Mucosa of gallbladder (tissue), 1 donor: ENCODE measurements at places on chromosomes 1 and 21. TPM values are rescaled to one million over a fixed set of nuclear protein-coding genes. Genes with fewer than 3 reads are reported as not detected.

RPE65 gene
- not detected for total RNA-seq

MXRA8 gene
- 73.1 TPM for total RNA-seq

HTR1D gene
- 7.0 TPM for total RNA-seq

COL9A2 gene
- total RNA-seq, result 8.3 TPM

GBP6 gene
- not detected for total RNA-seq

VASH2 gene
- total RNA-seq, result 0.92 TPM

PLA2G2C gene
- total RNA-seq, result not detected

DNA sequence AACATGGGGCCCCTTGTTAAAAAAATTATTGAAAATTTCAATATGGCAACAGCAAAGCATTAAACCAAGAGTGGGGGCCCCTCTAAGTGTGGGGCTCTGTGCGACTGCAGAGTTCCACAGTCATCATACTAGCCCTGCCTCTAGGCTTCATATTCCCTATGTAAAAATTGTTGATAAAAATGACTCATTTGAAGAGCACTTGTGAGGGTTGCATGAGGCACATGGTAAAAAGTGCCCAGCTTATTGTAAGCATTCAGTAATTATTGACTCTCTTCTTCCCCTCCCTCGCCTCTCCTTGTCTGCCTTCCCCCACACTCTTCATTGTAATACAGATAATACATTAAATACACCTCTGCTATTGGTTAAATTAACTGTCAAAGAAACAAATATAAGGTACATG, 86.7 kb upstream of the PTBP2 start:
- DNase-seq, result no peak

DNA sequence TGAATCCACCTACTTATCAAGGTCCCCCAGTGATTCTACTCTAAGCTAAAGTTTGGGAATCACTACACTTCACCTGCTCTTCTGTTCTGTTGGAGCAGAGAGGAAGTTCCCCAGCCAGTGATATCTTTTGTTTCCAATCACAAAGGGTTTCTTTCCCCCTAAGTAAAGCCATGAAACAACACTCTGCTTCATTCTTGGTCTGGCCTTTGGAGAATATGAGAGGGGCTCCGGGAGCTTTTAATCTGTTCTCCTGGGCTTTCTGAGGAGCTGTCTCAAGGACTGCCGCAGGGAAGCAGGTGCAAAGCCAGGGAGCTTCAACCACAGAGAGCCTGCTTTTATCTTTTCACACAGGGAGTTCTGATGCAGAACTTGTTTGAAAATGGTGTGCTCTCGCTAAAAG, 10.1 kb upstream of the SLAMF9 start:
- no peak for DNase-seq

- no peak for DNase-seq
These were observed 79.4 kb downstream of the WDR4 start for GRCh38 chr21:42799948-42800347.

GRCh38 chr1:17958704-17959103, 148.9 kb upstream of the IGSF21 start:
- DNase-seq, result no peak

GRCh38 chr1:228781161-228781808, 46.0 kb downstream of the RHOU start:
- DNase-seq, result no peak

GRCh38 chr1:12587981-12588640, 29.9 kb downstream of the DHRS3 start:
- no peak for DNase-seq

DNA sequence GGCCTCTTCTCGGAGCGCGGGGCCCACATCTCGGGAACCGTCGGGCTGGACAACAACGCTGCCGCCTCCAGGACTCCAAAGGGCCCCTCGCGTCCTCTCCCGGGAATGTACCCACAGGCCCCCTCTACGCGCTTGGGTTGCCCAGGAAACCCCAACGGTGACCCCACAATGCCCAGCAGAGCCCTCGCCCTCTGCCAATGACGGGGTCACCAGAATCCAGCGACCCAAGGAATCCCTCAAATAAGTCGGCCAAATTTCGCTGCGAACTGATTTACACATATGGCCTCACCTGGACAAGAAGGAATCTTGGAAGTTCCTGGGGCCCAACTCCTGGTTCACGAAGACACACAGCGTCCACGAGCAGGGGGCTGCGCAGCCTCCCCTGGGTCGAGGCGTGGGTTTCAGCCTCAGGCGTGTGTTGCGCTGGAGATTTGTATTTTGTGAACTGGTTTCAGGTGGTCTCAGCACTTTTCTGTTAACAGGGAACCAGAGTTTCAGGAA, 78.1 kb downstream of the DESI2 start:
- no peak for DNase-seq

GRCh38 chr1:208534599-208534897, 290.4 kb upstream of the PLXNA2 start:
- no peak for DNase-seq
